Lung microvascular endothelial cell (primary cell): ENCODE measurements at places on chromosomes 12 and 14.

- no peak for DNase-seq
These were observed 36.2 kb upstream of the NKX2-8 start for GRCh38 chr14:36618641-36619040.

DNA sequence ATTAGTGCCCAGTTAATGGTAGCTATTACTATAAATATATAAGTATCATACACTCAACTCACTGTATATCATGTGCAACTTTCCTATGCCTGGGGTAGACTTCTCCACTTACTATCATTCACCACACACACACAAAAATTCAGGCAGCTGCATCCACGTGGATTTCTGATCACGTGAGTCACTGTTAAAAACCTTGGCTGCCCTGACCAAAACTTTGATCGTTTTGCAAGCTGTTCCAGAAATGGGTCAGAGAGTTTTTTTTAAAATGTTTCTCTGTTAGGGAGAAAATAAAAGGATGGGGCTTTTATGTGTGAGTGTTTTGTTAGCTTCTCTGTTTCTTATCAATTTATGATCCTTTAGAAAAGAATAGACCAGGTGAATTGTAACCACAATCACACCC, 198.2 kb upstream of the CNOT2 start:
- no peak for DNase-seq

GRCh38 chr12:128025589-128026245, 241.3 kb upstream of the TMEM132C start:
- DNase-seq, result no peak

DNA sequence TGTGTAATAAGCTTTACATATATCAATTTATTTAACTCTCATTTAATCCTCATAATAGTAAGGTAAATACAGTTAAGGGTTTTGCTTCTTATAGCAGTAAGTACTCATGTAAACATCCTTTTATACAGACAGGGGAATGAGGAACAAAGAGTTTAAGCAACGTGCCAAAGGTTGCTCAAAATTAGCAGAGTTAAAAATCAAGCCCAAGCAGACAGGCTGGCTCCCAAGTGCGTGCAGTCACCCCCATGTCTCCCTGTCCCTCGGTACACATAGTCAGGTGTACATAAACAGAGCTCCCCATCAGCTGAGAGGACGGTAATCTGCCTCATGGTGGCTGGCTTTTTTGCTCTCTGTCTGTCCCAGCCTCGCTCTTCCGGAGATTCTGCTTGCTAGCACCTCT, 126.4 kb downstream of the DERA start:
- DNase-seq, result no peak

GRCh38 chr14:70257526-70257925, 68.8 kb upstream of the SLC8A3 start:
- no peak for DNase-seq

- no peak for DNase-seq
These were observed 52.6 kb downstream of the SYNE2 start for GRCh38 chr14:63905370-63905769.

- DNase-seq, result no peak
These were observed 46.3 kb upstream of the IGF1 start for GRCh38 chr12:102526656-102527055.

DNA sequence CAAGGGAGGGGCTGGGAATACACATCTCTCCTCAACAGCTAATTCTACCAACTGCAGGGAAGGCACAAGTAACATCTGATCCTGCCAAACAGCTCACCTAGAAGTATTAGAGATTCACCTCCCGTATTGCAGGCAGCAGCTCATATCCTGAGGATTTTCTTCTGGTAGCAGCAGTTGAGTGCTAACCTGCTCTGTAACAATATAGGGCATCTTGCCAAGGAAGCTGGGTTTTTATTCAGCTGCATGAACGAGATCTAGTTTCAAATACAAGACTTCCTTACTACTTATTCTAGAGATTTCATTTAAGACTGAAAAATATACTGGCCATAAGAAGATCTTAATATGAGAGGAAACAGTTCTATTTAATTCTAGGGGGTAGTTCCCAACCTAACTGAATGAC, 261.4 kb upstream of the USP15 start:
- peak; percentile 1 for DNase-seq

DNA sequence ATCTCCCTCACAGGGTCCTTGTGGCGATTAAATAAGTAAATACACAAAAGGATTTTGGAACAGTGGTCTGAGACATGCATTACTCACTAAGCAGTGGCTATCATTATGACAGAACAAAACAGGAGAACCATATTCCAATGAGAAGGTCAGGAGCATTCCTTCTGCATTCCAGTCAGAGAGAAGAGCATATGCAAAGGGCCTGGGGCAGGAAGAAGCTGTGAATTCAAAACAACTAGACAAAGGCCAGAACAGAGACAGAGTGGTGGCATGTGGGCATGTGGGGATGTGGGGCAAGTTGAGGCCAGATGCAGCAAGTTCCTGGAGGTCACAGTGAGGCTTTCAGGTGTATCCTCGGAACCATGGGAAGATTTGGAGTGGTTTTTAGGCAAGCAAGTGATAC, 70.1 kb upstream of the VRK1 start:
- no peak for DNase-seq

GRCh38 chr12:117041798-117042170, 57.4 kb downstream of the TESC start:
- no peak for DNase-seq

DNA sequence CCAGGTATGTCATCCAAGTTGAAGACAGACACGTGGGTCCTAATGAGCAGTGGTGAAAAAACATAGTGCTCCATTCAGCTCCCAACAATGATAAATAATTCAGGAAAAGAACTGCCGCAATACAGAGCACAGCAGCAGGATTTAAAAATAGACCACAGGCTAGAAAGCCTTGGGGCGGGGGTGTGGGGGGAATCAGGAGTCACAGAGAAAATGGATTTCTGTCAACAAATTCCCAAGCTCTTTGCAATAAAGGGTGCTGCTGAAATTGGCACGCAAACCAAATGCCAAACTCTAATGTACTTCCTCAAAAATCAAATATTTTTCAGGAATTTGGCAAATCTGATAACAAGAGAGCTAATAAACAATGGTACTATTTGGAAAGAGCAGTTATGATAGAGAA, 58.6 kb downstream of the R3HDM2 start:
- DNase-seq, result peak; percentile 67
